ENCODE measurements at places on chromosomes 12 and 14.

DNA sequence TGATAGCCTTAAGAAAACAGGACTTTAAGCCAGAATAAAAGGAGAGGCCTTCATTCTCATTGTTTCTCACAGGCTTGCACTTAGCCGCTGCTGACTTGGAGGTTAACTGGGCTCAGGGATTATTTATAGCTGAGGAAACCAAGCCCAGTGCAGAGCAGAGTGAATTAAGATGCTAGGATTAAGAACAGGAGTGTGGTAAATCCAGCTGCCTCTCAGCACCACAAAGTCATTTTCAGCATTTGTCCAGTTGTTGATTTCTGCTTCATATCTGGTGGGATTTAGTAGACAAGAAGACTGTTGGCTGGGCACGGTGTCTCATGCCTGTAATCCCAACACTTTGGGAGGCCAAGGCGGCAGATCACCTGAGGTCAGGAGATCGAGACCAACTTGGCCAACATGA lies 14.3 kb upstream of the KRT73 start:
- no peak for DNase-seq

DNA sequence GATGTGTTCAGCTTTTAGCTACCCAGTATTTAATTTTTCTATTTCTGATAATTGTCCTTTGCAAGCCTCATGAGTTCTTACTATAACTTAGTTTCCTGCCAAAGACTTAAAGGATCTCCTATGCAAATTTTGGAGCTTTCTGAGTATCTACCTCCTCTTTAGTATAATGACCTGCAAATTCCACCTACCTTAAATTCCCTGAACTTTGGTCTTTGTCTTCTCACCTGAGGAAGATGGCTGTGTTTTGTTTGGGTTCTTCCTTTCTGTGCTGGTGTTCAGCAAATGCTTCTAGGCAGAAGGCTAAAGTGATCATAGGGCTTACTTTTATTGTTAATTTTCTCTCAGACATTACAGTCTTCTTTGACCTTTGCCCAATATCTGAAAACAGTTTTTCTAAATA lies 142.8 kb downstream of the FUT8 start:
- no peak for DNase-seq

DNA sequence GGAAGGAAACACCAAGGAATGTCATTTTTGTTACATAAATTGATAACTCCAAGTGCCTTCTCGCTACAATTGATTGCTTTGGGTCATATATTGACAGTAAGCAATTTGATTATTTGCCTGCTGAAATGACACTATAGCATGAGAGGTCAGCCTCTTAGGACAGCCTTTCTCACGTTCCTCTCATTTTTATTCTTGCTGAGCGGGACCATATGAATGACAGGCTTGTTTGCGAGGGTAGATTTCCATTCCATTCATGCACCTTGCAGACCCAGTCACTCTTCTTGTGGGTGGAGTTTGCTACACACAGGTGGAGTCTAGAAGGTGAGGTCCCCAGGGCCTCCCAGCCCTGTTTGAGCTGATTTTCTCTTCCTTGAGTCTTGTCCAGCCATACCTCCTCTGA lies 27.3 kb downstream of the DAAM1 start:
- no peak for DNase-seq

GRCh38 chr14:71625175-71625574 lies 307.1 kb upstream of the RGS6 start:
- no peak for DNase-seq

- no peak for DNase-seq
Measured at GRCh38 chr14:82915381-82915780, 1381.7 kb upstream of the SEL1L start.

DNA sequence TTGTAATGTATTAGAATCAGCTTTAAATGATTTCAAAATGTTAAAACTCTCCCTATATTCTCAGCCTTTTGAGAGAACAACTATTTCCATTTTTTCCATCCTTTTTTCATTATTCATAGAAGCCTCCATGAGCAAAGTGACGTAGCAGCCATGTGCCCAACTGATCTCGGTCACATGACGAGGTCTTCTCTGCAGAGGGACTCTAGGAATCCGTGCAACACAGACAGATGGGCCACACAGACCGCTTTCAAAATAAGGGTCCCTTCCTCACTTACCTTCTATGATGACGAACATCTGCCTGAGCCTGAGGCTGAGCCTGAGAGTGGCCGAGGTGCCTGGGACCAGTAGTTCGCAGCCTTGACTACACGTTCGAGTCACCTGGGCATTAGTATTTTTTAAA lies 293.8 kb downstream of the FOXN3 start:
- no peak for DNase-seq

- no peak for DNase-seq
Measured at GRCh38 chr12:127780881-127781280, 486.1 kb upstream of the TMEM132C start.

DNA sequence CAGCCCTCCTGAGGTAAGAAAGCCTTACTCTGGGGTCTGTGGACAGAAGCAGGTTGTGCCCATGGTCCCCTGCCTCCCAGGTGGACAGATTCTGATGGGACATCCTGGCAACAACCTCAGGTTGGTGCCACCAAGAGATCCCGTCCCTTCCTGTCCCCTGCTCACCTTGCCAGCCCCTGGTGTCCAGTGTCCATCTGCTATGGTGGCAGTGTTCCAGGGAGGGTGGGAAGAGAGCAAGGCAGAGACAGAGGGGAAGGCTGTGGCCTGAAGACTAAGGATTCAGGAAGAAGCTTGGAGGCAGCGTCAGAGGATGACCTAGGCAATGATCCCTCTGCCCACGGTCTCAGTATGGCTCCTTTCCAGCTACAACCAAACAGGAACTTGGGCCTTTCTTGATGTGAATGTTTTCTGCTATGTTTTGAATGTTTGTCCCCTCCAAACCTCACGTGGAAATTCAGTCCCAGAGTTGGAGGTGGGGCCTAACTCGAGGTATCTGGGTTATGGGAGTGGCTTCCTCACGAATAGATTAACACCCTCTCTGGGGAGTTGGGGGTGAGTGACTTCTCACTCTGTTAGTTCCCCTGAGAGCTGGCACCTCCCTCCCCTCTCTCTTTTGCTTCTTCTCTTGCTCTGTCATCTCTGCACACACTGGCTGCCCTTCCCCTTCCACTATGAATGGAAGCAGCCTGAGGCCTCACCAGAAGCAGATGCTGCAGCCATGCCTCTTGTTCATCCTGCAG lies 26.9 kb downstream of the IQSEC3 start:
- DNase-seq = no peak

GRCh38 chr14:39680777-39681176 lies 248.5 kb upstream of the FBXO33 start:
- DNase-seq = no peak

DNA sequence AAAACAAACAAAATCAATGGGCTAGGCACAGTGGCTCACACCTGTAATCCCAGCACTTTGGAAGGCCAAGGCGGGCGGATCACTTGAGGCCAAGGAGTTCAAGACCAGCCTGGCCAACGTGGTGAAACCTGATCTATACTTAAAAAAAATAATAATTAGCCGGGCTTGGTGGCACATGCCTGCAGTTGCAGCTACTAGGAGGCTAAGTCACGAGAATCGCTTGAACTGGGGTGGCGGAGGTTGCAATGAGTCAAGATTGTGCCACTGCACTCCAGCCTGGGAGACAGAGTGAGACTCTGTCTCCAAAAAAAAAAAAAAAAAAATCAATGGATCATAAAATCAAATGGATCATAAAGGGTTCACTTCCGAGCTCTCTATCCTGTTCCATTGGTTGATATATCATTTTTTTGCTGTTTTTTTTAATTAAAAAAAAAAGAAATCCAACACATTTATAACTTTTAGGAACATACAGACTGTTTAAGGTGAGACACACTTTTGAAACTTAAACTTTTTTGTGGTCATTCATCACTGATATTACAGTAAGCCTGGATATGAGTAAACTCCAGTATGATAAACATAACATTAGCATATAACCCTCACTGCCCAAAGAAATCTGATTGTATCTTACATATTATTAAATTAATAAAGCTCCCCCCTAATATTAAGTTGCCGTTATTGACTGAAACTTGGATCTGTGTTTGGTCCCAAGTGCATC lies 22.1 kb downstream of the MOK start:
- no peak for DNase-seq

DNA sequence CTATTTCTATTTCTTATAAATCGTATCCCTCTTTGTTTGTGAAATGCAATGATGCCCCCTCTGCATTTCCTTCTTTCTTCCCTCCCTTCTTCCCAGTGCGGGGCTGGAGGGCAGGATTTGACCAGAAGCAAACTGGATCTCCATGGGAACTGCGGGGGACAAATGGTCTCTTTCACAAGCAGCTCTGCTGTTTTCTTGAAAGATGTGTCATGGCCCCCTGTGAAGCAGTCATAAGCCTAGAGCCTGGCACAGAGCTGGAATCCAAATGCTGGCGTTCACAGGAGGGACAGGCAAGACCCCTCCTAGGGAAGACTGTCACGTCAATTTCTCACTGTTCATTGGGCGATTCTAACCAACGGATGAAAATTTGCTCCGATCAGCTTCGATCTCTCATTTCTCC lies 203.5 kb upstream of the NOS1 start:
- no peak for DNase-seq

GRCh38 chr12:89386138-89386537 lies 33.8 kb upstream of the DUSP6 start:
- no peak for DNase-seq

- no peak for DNase-seq
Measured at GRCh38 chr12:5138845-5139244, 95.2 kb downstream of the KCNA5 start.

DNA sequence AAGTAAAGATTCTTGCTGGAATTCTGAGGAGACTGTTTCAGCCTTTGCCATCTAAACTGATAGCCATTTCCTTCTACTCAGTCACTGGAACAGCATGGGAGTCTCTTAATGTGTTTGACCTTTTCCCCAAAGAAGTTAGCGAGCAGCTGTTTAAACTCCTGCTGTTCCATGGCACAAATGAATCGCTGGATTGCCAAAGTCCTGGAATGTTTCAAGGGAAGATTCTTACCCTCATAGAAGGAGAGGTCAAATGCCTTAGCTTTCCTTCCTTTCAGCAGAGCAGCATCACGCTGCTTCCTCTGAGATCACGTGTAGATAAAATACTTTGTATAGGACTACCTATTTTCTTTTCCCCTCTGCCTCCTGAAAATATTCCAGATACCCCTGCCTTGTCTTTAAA lies 10.5 kb upstream of the NR2C1 start:
- DNase-seq = no peak

GRCh38 chr14:75702122-75702521 lies 41.1 kb downstream of the TTLL5 start:
- DNase-seq = no peak

GRCh38 chr14:59675394-59675793 lies 98.8 kb upstream of the CCDC175 start:
- DNase-seq = no peak

DNA sequence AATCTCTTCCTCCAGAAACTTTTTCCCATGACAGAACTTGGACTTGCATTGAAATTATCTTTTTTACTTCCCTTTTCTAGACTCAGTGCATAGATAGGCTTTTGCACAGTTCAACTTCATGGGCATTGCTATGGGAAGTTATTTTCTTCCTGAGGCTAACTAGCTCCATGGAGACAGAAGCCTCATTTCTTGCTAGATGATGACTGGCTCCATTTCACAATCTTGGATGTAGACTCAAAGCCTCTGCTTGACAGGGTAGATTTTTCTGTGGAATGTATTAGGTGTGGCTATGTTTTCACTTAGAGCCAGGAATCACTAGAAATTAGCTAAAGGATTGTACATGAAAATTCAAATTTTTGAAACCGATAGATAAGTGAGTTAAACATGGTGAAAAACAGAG lies 884.1 kb upstream of the MGAT4C start:
- DNase-seq = no peak

GRCh38 chr14:77660754-77661153 lies 44.3 kb upstream of the SPTLC2 start:
- DNase-seq = no peak

DNA sequence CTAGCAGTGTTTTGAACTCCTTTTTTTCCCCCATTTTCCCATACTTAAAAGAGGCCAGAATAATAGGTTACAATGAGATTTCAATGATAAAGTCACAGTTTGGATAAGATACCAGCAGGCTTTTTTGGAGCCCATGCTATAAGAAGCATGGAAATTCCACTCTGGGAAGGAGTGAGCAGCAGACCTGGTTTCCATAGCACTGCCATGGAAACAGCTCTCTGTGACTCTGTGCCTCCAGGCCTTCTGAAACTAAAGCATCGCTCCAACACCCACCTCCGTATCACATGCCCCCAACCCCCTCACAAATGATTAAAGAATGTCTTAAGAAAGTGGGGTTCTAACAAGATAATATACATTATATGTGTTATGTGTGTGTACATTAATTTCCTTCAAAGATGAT lies 165.0 kb downstream of the GRIN2B start:
- no peak for DNase-seq

GRCh38 chr12:125193376-125194152 lies 128.3 kb downstream of the AACS start:
- no peak for DNase-seq

GRCh38 chr14:93804654-93805053 lies 16.4 kb upstream of the PRIMA1 start:
- DNase-seq = no peak

DNA sequence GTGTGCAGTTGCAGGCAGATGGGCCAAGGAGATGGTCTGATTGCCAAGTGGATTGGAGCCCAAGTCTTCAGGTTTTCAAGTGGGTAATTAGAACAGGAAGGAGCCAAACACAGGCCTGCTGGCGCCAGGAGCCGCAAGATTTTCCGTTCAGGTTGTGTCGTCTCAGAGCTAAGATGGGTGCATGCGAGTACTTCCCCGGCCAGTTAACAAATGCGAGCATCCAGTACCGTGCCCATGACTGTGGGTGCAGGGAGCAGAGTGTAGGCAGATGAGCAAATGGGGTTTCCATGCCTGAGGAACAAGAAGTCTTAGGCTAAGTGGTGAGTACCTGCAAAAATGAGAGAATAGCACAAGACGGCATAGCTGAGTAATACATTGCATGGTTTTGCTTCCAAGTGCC lies 90.5 kb downstream of the CHST11 start:
- DNase-seq = no peak

GRCh38 chr12:26699237-26699636 lies 133.8 kb downstream of the ITPR2 start:
- DNase-seq = no peak

GRCh38 chr14:100332797-100333196 lies 9.7 kb downstream of the SLC25A47 start:
- no peak for DNase-seq

- DNase-seq = no peak
Measured at GRCh38 chr14:103296007-103296406, 38.0 kb upstream of the EIF5 start.

DNA sequence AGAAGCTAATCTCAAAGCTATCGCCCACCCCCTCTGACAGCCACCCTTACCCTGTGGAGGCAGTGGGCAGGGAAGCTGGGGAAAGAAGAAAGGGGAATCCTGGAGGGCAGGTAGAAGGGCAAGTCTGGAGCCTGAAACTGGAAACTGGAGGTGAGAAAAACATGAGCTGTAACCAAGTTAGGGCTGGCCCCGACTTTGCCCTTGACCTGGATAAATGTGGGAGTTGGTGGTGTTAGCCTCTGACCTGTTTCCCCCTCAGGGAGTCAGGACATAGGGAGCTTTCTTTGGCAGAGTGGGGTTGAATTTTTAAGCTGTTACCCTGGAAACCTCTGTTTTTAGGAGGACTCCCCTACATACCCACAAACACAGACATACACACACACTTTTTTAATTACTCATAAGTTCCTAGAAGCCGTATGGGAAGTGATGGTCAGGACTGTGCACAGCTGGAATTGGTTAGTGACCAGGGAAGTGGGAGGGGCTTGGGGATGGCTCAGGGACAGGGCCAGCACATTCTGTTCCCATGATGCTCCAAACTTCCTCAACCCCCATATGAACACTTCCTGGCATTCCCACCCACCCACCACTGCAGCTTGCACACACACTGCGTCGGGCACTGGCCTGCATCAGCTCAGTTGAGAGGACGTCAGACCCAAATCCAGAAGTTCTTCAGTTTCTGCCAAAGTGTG lies 5.0 kb upstream of the MMP19 start:
- no peak for DNase-seq

Measured in NK-92 treated with Interleukin-12 subunit alpha and Interleukin-12 subunit beta, amount 100 ng/mL, for 24 hours (cell line).